ENCODE measurements at places on chromosomes 4 and X.

- DNase-seq = no peak
Observed at GRCh38 chr4:21890231-21890630, 58.3 kb downstream of the KCNIP4 start.

- no peak for DNase-seq
Observed at GRCh38 chrX:148582353-148582752, 81.9 kb downstream of the AFF2 start.

GRCh38 chr4:133775881-133776280 lies 425.7 kb downstream of the PABPC4L start:
- DNase-seq = no peak

DNA sequence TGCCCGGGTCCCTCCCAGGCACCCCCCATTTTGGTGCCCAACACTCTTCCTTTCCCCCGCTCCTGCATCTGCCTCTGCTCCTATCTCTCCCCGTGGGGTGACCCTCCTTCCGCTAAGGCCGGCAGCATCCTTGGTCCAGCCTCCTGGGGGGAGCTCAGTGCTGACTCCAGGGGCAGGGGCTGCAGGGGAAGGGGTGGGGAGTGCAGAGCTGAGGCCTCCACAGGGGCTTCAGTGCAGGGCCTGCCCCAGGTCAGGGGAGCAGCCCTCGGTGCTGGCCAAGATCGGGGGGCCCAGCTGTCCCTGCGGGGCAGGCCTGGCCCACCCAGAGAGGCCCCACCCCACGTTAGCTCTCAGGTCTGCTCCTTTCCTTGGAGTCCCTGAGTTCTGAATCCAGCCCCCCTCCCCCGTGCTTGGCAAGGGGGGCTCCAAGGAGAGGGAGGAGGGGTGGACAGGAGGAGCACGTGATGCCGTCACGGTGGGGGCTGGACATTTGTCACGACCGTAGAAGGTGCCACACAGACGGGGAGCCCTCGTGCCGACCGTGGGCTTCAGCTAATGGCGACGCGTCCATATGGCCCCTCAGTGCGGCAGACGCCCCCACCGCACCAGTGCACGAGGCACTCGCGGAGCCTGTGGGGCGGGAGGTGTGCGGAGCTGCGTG lies 63.5 kb upstream of the ADRA2C start:
- DNase-seq = no peak

GRCh38 chr4:89242864-89243732 lies 64.5 kb downstream of the GPRIN3 start:
- DNase-seq = peak; percentile 64

DNA sequence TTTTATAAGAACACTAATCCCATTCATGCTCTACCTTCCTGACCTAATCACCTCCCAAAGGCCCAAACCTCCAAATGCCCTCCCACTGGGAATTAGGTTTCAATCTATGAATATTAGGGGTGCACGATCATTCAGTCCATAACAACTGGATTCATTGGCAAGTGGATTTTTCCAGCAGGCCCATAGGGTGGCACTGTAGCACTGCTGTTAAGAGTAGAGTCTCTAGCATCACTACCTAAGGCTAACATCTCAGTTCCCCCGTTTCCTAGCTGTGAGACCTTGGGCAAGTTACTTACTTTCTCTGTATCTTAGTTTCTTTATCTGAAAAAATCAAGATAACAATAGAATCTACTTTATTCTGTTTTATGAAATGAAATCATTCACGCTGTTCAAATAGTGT lies 315.8 kb downstream of the STIM2 start:
- peak; percentile 39 for DNase-seq

DNA sequence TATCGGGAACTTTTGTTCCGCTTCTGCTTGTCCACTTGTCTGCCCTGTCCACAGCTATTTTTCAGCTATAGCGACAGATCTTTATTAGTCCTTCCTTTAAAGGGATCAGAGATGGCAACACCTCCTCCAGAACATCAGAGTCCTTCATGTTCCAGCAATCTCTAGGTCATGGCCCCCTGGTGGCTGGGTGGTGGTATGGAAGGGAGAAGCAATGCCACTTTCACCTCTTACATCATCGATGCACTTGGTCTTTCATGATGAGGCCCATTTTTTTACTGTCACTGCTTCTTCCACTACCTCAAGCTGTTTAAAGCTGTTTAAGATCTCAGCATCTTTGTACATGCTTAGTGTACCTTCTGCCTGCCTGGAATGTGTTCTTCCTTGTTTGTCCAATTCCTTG lies 106.7 kb downstream of the ARHGAP6 start:
- DNase-seq = no peak

GRCh38 chr4:26163425-26164362 lies 157.1 kb upstream of the RBPJ start:
- DNase-seq = no peak

DNA sequence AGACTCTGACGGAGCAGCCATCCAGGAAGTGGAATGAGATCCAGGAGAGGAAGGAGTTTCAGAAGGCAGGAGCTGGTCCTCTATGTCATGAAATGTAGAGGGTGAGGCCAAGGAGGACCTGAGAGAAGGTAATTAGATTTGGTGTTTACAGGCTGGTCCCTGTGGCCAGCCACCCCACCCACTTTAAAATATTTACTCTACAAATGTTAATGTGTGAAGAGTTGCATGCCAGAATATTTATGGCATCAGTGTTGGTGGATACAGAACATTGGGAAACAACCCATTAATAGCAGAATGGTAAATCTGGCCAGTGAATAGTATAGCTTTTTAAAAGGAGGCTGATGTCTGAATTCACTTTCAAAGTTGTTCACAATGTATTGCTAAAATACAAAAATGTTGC lies 17.6 kb downstream of the TMEM164 start:
- DNase-seq = no peak

GRCh38 chr4:185275501-185275900 lies 66.1 kb downstream of the SNX25 start:
- DNase-seq = no peak

- DNase-seq = no peak
Observed at GRCh38 chr4:52628543-52628942, 30.6 kb downstream of the USP46 start.

GRCh38 chr4:48341776-48342605 lies 662 bp downstream of the SLAIN2 start:
- DNase-seq = no peak

GRCh38 chr4:140252742-140253555 lies 99.0 kb upstream of the MAML3 start:
- DNase-seq = peak; percentile 76

- DNase-seq = peak; percentile 10
Observed at GRCh38 chr4:7624396-7624980, 189.8 kb upstream of the PSAPL1 start.

- DNase-seq = no peak
Observed at GRCh38 chr4:150230561-150230960, 152.3 kb downstream of the DCLK2 start.

DNA sequence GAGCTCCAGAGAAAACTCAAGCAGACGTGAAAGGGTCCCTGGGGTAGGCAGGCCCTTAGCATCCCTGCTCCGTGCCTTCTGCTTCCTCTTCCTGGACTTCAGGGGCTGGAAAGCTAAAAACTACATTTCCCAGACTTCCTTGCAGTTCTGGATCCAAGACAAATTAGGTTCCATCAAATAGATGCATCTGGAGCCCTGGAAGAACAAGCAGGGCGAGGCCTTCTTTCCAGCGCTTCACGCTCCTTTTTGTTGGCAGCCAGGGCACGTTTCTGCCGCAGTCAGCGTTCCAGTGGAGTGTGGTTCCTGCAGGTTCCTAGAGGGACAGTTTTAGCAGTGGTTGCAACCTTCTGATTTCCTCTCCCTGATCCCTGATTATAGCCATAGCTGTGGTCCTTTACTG lies 53.6 kb upstream of the MSX1 start:
- DNase-seq = no peak

Data from NCI-H1417 treated with DMSO at 0.1 percent for 48 hours (cell line).